ENCODE measurements at places on chromosomes 12 and 14.
A peak's percentile ranks its signal among the peaks of the same experiment; 100 is the strongest.

GRCh38 chr14:53356361-53357150 is 203.4 kb upstream of the DDHD1 start:
- no peak for ATAC-seq

DNA sequence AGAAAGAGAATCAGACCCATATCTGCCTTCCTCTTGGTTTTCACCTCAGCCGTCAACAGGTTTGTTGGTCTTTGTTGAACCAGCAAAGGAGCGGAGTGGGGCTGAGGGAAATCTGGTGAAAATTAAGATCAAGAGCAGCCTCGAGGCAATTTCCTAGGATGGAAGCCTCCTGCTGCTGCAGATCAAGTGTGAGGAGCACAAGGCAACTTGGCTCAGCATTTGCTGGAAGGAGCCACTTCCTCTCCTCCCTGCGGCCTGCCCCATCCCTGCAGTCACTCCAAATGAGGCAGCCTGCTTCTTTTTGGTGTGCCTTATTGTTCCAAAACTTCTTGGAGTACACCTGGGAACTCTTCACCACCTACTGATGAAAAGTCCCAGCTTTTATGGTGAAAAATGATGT is 4.9 kb downstream of the TC2N start:
- no peak for ATAC-seq

GRCh38 chr14:24116128-24116814 is 1.5 kb upstream of the NRL start:
- ATAC-seq: no peak

- no peak for ATAC-seq
Measured at GRCh38 chr12:8491646-8492530, 21.4 kb upstream of the CLEC4D start.

GRCh38 chr14:21185491-21185890 is 29.6 kb upstream of the OR5AU1 start:
- ATAC-seq: no peak

DNA sequence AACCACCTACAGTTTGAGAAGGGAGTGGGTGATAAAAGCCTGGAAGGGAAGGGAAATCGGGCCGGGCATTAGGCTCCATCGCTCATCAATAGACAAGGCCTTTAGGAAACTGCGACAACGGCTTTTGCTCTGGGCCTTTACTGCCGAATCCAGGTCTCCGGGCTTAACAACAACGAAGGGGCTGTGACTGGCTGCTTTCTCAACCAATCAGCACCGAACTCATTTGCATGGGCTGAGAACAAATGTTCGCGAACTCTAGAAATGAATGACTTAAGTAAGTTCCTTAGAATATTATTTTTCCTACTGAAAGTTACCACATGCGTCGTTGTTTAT is 261 bp upstream of the RNU7-1 start:
- ATAC-seq: peak; percentile 55

- peak; percentile 89 for ATAC-seq
Measured at GRCh38 chr14:75831455-75831854, 150.3 kb downstream of the TGFB3 start.

DNA sequence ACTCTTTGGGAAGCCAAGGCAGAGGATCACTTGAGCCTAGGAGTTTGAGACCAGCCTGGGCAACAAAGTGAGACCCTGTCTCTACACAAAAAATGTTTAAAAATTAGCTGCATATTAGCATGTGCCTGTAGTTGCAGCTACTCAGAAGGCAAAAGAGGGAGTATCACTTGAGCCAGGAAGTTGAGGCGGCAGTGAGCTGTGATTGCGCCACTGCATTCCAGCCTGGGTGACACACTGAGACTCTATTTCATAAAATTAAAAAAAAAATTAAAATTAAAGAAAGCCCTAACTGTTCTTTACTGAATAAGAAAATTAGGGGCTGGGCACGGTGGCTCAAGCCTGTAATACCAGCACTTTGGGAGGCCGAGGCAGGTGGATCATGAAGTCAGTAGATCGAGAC is 27.0 kb downstream of the SENP1 start:
- no peak for ATAC-seq

DNA sequence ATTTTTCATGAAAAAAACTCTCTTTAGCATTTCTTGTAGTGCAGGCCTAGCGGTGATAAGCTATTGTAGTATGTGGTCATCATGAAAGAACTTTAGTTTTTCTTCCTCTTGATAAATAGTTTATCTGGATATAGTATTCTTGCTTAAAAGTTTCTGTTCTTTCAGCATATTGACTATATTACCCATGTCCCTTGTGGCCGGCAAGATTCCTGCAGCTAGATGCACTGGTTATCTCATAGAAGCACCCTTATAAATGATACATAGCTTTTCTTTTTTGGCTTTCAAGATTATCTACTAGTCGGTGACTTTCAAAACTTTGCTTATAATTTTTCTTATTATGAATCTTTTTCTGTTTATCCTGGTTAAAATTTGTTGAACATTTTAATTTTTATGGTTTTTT is 234.8 kb downstream of the ALG10 start:
- ATAC-seq: no peak

DNA sequence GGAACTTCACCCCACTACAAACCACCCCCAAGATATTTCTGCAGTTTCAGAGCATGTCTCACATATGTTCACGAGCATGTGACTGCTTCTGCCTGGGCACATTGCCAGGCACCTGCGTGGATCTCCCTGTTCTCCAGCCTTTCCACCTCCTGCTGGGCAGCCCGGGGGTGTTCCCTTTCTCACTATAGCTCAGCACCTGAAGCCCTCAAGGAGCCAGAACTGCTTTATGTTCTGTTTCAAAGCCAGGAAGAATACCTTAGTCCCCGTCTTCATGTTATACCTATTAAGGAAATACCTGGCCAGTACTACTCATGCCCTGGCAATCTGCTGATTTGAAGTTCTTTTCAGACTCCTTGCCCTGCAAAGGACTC is 4.2 kb upstream of the FGF6 start:
- ATAC-seq: peak; percentile 40

DNA sequence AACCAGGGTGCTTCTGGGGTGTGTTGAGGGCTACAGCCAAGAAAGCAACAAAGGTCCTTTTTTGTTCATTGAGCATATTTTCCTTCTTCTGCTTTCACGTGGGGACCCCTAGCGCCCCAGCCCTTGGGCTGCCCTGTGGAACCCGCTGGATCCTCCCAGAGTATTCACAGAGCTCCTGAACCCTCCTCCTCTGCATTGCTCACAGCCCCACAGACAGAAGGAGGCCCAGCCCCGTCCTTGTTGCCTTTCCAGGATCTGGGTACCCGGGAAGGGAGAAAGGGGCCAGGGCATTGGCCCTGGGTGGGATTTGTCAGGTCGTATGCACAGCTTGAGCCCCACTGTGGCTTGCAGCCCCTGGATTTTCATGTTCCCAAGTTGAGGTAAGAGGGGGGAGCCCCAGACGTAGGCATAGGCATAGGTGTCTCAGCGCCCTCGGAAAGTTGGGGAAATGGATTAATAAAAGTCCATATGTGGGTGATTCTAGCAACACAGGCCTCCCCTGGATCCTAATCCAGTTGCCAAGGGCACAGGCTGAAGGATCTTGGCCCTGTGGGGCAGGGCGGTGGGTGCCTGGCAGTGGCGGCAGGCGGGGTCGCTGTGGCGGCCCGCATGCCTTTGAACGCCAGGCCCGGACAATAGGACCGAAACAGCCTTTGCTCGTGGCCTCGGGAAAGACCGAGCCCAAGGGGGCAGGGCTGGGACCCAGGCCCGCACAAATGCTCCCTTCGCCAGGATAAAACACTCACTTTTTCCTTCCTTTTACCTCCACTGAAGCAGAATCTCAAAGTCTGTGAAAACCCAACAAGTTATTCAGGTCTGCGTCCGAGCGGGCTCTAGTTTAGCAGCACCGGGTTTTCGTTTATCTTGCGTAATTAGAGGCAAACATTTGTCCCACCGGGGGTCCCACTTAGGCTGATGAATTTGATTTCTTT is 3.0 kb upstream of the HOXC10 start:
- no peak for ATAC-seq

DNA sequence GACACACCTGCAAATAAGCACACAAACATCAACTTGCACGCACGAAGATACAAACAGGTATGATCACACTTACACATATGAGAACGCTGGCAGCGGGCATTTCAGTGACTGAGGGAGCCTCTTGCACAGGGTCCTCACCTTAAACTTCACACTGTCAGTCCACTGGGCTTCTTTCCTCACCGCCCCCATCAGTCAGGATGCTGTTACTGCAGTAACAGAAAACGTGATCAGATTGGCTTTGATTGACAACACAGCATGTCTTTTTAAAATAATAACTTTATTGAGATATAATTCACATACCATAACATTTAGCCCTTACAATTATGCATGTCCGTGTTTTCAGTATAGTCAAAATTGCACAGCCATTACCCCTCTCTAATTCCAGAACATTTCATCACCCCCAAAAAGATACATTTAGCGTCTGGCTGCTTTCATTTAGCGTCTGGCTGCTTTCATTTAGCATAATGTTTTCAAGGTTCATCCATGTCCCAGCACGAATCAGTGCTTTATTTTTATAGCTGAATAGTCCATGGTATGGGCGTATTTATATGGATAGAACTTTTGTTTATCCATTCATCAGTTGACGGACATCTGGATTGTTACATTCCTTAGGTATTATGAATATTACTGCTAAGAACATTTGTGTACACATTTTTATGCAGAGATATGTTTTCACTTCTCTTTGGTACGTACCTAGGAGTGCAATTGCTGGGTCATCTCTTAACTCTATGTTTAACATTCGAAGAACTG is 8.4 kb downstream of the CCDC197 start:
- no peak for ATAC-seq

DNA sequence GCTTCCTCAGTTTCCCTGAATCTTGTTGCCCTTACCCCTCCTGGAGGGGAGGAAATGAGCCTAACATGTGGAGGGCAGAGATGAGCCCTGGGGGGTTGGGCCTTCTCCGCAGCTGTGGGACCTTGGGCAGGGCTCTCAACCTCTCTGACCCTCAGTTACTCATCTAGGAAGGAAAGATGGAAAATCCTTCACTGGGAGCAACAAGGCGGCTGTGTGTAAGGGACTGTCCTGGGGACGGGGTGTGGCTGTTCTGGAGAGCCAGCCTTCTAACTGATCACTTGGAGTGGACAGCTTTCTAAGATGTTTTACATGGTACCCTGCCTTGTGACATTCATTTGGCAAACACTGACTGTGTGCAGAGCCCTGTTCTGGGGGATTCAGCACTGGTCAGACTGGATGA is 14.7 kb downstream of the BEGAIN start:
- peak; percentile 84 for ATAC-seq

GRCh38 chr12:104792570-104792969 is 165.5 kb downstream of the SLC41A2 start:
- no peak for ATAC-seq

DNA sequence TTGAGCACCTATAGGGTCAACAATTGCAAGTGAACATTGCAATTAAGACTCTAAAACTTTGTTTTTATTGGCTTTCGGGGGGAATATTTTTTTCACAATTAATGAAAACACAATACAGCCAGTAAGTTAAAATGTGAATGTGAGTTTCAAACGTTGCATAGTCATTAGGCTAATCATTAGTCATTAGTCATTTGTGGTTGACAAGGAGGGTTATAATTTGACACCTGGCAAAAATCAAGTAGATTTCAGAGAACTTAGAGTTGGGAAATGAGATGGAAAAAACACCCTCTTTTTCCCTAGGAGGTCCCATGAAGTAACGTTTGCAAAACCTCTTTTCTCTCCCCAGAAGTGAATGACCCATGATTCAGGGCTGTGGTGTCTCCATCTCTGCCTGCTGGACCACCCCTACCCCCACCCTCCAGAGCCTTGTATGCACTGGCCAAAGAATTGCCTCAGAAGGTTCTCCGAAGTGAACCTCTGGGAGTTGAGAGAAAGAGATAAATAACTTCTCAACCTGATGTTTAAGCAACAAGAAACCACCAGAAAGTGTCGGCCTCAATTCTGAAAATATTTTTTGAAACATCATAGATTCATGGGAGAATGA is 196.3 kb downstream of the PAX9 start:
- ATAC-seq: no peak

DNA sequence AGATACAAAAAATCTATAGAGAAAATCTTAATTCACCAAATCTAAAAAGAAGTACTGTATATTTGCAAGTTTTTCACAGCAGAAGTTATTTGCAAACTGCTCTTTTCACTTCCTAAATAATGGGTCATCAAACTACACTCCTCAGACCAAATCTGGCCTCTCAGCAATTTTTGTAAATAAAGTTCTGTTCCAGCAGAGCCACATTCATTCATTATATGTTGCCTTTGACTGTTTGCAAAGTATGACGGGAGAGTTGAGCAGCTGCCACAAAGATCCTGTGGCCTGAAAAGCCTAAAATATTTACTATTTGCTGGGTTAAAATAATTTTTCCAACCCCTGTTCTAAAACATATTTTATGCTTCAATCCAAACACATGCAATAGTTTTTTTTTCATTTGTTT is 1222.3 kb upstream of the SEL1L start:
- ATAC-seq: no peak

GRCh38 chr14:23306412-23307145 is at the start of gene BCL2L2:
TSS of gene BCL2L2 (plus strand) at chr14:23306833. CDS start at chr14:23307768, 935 bp downstream.
- ATAC-seq: peak; percentile 51

DNA sequence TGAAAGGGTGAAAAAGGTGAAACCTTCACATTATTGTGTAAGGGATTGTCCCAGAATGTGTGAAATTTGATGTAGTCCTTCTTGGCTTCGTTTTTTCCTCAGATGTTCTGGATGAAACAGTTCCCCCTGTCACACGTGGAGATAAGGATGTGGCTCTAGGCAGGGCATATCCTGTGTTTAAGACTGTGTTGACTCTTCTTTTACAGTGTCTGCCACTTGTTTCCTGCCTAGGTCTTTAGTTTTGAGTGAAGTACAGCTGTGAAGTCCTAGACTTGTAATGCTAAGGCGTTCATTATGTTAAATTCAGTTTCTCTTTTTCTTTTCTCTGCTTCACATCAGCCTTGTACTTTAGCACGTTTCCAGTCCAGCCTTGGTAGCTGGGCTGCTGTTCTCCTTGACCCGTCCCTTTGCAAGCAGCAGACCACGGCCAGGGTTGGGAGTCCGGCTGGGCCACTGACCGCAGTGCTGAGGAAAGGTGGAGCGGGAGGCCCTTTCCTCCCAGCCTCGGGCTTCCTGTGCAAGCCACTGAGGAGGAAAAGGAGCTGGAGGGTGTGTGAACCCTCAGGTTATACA is 59.1 kb downstream of the RASSF3 start:
- peak; percentile 80 for ATAC-seq

GRCh38 chr12:122184517-122184916 is 1.6 kb downstream of the LRRC43 start:
- no peak for ATAC-seq

DNA sequence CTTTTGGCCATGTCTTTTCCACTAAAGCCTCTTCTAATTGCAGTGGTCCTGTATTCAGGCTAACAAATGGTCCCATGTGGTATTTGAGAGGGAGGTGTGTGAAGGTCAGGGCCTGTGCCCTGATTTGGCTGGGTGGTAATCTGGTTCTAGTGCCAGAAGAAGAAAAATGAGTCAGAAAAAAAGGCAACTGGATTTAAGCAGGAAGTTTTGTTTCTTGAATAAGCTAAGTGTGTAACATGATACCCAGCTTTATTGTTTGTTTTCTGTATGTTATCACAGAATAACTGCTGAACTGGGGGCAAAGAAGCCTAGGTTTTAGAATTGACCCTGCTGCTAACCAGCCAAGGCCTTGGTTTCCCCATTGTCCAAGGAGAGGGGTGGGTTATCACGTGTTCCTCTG is 134.0 kb downstream of the ANO6 start:
- no peak for ATAC-seq
